ENCODE measurements at places on chromosomes 13 and 19.

DNA sequence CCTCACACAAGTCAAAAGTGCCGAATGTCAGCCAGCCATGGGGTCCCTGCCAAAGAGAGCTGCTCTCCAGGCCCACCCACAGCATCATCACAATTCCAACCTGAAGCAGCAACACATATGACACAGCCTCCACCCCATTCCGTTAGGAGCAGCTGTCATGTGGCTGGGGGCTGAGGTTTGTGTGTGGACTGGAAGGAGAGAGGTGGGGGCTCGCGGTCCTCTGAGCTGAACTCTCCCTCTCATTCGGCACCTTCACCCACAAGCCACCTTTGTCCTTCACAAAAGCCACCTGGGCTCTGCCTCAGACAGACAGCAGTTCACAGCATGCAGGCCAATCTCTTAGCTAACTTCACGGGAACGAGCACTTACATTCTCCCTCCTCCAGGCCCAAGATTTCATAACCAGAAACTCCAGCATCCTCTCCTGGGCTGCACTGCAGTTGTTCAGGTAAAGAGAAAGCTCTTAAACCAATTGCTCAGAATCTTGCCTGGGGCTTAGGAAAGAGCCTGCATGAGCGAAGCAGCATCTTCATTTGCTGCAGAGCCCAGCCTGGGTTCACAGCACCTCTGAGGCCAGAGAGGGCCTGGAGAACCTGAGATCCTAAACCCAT lies 7.2 kb downstream of the RAB20 start:
- no peak for DNase-seq

GRCh38 chr13:111120422-111120821 lies 5.3 kb downstream of the ARHGEF7 start:
- no peak for DNase-seq

DNA sequence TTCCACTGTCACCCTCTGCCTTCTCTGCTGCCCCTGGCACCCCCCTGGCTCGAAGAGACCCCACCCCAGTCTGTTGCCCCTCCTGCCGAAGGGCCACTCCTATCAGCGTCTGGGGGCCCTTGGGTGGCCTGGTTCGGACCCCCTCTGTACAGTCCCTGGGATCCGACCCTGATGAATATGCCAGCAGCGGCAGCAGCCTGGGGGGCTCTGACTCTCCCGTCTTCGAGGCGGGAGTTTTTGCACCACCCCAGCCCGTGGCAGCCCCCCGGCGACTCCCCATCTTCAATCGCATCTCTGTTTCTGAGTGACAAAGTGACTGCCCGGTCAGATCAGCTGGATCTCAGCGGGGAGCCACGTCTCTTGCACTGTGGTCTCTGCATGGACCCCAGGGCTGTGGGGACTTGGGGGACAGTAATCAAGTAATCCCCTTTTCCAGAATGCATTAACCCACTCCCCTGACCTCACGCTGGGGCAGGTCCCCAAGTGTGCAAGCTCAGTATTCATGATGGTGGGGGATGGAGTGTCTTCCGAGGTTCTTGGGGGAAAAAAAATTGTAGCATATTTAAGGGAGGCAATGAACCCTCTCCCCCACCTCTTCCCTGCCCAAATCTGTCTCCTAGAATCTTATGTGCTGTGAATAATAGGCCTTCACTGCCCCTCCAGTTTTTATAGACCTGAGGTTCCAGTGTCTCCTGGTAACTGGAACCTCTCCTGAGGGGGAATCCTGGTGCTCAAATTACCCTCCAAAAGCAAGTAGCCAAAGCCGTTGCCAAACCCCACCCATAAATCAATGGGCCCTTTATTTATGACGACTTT lies 2.0 kb downstream of the ZFP36 start:
- no peak for DNase-seq

GRCh38 chr13:97262058-97262457 lies 39.9 kb downstream of the MBNL2 start:
- DNase-seq, result no peak

Data from vagina (tissue), 2 donors.